ENCODE measurements at places on chromosomes 5 and 9.

DNA sequence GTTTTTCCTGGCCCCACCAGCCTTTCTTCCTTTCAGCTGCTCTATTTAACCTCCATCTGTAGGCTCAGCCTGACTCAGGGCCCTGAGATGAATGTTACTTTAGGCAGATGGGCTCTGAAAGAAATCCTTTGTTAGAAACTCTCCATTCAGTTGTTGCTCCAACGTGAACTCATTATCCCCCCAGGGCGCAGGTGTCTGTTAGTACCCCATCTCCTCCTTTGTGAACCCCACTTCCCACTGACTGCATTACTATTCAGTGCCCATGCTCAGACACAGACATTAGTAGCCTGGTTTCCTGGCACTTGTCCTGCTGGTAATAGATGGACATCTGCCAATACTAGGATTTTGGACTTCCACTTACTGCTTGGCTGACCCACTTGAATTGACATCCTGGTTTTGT, 1271.6 kb downstream of the PTPRD start:
- DNase-seq = no peak

GRCh38 chr5:113546703-113547183, 33.2 kb downstream of the YTHDC2 start:
- peak; percentile 40 for DNase-seq

GRCh38 chr9:4315582-4316215, 15.8 kb upstream of the GLIS3 start:
- no peak for DNase-seq

GRCh38 chr5:107670087-107670931, 428 bp downstream of the EFNA5 start:
- DNase-seq = no peak

- DNase-seq = no peak
Observed at GRCh38 chr9:129182122-129182521, 4.1 kb upstream of the IER5L start.

DNA sequence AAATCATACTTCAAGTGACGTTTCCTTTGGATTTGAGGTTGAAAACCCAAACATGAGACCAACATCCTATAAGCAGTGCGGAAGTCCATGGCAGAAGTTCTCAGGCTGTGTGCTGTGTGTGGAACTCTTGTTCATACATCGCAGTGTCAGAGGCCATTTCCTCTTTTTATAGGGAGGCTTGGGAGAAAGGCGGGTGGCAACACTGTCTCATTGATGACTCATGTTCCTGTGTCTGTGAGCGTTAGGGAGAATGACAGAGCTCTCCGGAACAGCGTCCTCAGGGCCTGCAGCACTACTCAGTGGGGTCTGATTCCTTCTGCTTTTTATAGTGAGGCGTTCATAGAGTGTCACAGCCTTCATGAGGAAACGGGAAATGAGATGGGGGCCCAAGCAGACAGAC, 98.8 kb upstream of the BASP1 start:
- peak; percentile 86 for DNase-seq

DNA sequence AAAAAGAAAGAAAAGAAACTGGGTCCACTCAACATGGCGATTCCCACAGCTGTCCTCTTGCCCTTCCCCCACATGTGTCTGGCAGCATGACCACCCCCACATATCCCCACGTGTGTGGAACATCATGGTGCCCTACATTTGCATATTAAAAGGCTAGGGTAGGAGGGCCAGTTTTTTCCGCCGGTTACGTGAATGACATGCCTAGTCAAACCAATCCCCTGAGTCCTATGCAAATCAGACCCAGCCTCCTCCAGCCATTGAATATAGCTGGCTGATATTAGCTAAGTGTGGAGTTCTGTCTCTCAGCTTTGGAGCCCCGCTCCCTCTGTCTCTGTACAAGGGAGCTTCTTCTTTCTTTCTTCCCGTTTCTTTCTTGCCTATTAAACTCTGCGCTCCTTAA, 33.0 kb upstream of the CCDC112 start:
- DNase-seq = no peak

DNA sequence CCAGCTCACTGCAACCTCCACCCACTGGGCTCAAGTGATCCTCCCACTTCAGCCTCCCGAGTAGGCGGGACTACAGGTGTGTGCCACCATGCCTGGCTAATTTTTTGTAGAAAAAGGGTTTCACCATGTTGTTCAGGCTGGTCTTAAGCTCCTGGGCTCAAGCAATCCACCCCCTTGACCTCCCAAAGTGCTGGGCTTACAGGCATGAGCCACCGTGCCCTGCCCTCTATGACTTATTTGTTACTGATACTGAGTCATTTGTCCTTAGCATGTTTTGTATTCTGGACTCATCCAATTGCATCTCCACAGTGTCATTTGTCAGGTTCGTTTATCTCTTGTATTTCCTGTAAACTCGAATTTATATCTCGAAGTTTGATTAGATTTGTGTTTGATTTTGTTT, 2.7 kb upstream of the ITK start:
- DNase-seq = no peak

DNA sequence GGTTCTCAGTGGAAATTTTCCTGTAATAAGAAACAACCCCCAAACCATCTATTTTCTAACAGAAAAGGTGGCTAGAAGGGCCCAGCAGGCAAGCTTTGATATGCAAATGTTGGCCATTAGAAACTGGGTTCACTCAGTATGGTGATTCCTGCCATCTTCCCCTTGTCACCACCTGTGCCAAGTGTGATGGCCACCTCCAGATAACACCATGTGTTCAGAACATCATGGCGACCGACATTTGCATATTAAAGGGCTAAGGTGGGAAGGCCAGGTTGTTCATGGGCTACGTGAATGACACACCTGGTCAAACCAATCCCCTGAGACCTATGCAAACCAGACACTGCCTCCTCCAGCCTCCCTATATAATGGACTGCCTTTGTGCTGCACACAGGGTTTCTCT, 20.4 kb downstream of the FOXE1 start:
- no peak for DNase-seq

- DNase-seq = no peak
Observed at GRCh38 chr9:3939820-3940219, 360.0 kb downstream of the GLIS3 start.

DNA sequence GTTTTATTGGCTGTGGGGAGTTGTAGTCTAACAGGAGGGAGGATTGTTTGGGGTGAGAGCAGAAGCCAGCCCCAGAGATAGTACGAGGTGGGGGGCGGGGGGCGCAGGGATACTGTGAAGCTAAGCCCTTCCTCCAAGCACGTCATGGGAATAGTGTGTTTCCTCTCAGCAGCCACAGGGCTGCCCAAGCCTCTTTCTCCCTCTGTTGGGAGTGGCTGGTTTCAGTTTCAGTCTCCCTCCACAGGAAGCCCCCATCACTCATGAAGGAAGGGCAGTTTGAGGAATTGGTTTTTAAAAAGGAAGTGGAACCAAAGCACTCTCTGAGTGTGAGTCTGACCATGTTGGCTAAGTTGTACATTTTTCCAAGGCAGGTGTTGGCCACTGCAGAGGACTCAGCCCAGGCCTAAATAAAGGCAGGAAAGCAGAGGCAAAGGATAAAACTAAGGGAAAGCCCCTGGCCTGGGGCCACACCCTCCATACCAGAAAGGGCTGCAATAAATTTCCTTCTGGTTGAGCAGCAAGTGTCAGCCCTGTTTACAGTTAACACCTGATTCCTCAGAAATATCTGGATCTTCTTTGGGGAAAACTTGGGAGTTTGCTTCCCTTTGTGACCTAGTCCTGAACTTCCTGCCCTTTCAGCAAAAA, 3.2 kb downstream of the RAB24 start:
- no peak for DNase-seq

DNA sequence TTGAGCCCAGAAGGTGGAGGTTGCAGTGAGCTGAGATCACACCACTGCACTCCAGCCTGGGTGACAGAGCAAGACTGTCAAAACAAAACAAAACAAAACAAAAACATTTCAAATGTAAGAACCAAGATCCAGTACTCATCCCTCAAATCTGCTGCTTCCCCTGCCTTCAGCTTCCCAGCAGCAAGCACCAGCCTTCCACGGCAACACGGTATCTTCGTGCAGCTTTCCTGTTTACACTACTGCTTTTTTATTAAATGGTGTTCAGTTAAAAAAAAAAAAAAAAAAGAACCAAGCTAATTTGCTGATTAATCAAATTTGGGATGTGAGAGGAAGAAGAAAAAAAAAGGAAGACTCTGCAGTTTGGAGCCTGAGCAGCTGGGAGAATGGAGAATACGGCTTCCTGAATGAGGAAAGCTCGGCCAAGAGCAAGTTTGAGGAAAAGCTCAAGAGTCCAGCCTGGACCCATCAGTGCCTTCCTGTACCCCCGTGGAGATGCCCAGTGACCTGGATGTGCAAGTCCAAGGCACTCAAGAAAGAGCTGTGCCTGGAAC, 28.0 kb upstream of the SLC2A8 start:
- no peak for DNase-seq

DNA sequence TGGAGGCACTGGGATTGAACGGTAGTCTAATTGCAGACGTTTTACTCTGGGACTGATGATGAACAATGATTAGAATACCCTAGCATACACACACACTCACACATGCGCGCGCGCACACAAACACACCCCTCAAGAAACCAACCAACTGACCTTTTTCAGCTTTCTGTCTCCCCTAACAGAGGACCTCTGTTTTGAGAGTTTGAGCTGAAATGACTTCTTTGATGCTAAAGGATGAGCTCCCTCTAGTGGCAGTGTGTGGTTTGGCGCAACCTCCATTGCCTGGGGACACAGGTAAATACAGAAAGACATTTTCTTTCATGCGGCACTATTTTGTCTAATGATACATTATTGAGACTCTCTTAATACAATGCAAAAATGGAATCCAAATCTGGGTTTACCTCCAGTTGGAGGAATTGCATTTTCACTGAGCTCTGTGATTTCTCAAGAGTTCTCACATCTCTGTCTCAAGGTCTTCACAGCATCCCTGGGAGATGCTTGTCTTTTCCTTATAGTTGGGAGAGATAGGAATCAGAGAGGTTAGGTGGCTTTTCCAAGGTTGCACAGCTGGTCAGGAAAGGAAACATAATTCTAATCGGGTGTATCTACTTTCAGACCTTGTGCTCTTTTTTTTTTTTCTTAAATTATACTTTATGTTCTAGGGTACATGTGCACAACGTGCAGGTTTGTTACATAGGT, 187.5 kb downstream of the TMEM38B start:
- no peak for DNase-seq

- no peak for DNase-seq
Observed at GRCh38 chr9:90996154-90997065, 194.8 kb downstream of the SYK start.

DNA sequence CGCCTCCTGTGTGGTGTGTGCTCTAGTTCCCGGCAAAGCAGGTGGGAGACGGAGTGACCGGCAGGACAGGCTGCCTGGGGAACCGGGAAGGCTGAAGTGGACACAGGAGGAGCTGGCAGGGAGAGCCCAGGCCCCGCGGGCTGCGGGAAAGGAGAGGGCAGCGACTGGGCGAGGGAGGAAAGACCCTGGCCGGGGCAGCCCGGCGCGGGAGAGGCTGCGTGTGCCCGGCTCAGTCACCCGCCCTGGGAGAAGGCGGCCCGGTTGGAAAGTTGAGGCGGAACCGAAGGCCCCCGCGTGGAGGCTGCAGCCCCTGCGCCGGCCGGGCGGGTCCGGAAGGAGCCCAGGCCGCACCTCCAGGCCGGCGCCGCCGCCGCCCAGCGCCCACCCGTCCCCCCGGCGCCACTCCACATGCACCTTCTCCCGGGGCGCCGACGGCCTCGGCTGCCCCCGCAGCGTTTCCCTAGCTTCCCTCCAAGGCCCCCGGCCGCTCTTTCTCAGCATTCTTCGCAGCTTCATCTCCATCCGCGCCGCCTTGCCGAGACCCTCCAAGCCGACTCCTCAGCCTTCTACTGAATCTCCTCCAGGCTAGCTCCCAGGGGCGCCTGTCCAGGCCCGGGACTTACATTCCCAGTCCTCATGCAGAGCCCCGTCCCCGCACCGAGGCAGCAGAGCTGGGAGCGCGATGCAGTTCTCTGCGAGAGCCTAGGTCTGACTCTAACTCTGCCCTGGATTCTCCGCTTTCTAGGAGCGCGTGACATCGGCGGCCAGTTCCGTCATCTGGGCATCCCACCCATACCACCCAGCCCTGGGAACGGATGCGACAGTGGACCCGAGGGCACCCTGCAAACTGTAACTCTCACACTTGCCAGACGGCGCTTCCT, 152.0 kb downstream of the ERCC6L2 start:
- no peak for DNase-seq

- DNase-seq = no peak
Observed at GRCh38 chr5:68455216-68455615, 239.7 kb downstream of the PIK3R1 start.

- DNase-seq = no peak
Observed at GRCh38 chr9:76987594-76988200, 31.8 kb upstream of the FOXB2 start.

- DNase-seq = no peak
Observed at GRCh38 chr5:151697452-151697851, 10.7 kb upstream of the SPARC start.

- no peak for DNase-seq
Observed at GRCh38 chr5:95075111-95075510, 209.8 kb downstream of the MCTP1 start.

GRCh38 chr5:110105692-110106091, 416.0 kb downstream of the MAN2A1 start:
- DNase-seq = no peak

- no peak for DNase-seq
Observed at GRCh38 chr9:137127301-137128157, 11.4 kb upstream of the GRIN1 start.

DNA sequence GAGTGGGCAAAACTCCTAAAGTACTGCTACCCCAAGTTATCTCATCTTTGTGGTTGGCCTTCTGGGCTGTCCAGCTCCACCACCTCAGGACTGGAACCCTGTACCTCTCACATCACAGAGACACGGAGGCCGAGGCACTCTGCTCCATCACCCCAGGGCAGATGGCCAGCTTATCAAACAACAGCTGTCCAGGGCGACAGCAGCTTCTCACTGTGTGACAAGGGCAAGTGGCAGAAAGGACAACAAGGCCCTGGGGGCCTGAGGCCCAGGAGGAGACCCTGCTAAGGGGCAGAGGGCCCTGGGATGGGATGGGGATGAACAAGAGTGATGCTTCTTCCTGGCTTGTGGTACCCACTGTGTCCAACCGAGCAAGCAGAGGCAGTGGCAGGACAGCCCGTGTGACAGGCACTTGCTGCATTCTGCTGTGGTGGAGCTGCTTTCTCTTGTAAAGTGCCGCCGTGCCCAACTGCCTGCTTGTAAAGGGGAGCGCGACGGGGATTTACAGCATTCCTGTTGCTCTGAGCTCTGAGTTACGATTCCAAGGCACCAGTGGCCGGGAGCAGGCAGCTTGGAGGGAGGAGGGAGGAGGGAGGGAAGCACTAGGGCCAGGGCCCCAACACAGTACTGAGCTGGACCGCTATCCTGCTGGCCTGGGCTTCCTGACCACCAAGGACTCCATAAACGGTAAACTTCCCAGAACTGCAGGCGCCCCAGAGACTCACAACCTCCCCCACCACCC, 71.2 kb downstream of the SHB start:
- DNase-seq = no peak

GRCh38 chr5:9474219-9475002, 71.5 kb downstream of the SEMA5A start:
- no peak for DNase-seq

DNA sequence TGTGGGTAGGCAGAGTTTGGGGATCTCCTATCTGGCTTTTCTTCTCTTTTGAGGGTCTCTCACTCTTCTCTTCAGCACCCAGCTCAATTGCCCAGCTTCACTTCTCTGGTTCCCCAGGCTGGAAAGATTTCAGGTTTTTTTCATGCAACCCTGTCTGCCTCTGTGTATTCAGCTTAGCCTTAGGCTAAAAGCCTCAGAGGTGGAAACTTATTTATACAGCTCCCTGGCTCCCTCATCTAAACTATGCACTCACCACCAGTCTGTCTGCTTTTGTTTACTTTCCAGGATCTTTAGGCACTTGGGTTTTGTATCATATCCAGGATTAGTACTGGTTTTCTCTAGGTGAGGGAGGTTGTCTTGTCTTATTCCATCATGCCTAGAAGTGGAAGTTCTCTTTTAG, 540.2 kb upstream of the TRPC7 start:
- no peak for DNase-seq

GRCh38 chr5:138955013-138955660, 80.0 kb upstream of the LRRTM2 start:
- no peak for DNase-seq

Measured in BJ (cell line).